ENCODE measurements at places on chromosomes 6 and 20.
A peak's percentile ranks its signal among the peaks of the same experiment; 100 is the strongest.

DNA sequence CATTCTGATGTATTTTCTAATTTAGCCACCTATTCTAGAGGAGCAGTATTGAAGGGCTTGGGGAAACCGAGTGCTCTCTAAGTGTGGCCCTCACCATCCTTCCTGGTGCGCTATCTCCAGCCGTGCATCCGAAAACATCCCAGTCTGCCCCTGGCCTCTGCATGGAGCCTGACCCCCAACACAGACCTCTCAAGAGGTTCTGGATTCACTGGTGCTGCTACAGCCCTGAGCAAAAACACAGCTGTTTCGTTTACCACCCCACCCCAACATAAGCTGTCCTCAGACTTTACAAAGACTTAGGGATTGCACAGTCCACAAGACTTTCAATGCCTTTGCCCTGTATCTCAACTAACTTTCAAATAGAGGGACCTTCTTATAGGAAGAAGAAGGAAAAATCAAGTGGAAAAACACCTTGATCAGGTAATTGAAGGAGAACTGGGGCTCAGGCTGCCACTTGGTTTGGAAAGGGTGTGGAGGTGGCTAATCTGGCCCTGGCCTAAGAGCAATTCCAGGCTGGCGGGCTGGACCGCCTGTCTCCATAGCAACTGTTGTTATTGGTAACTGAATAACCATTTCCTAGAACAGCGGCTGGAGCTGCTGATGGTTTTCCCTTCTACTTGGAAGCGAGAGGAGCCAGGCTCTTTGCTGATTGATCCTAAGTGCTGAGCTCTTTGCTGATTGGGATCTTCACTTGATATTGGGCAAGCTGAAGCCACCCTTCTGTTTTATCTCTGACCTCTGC, 90.2 kb upstream of the TOX2 start:
- DNase-seq = no peak

GRCh38 chr20:22180244-22180643, 404.1 kb downstream of the FOXA2 start:
- no peak for DNase-seq

- DNase-seq = no peak
Measured at GRCh38 chr6:27922949-27923348, 10.8 kb upstream of the OR2B2 start.

- DNase-seq = no peak
Measured at GRCh38 chr20:58011106-58011946, 217.1 kb downstream of the ANKRD60 start.

- no peak for DNase-seq
Measured at GRCh38 chr6:29749308-29749662, 26.1 kb downstream of the HLA-F start.

GRCh38 chr6:97947841-97948240, 664.8 kb upstream of the MMS22L start:
- DNase-seq = no peak

- no peak for DNase-seq
Measured at GRCh38 chr6:156953127-156953478, 175.9 kb downstream of the ARID1B start.

GRCh38 chr6:2807342-2808090, 34.1 kb downstream of the SERPINB1 start:
- DNase-seq = no peak

- DNase-seq = no peak
Measured at GRCh38 chr6:73648166-73648565, 5.6 kb downstream of the SLC17A5 start.

DNA sequence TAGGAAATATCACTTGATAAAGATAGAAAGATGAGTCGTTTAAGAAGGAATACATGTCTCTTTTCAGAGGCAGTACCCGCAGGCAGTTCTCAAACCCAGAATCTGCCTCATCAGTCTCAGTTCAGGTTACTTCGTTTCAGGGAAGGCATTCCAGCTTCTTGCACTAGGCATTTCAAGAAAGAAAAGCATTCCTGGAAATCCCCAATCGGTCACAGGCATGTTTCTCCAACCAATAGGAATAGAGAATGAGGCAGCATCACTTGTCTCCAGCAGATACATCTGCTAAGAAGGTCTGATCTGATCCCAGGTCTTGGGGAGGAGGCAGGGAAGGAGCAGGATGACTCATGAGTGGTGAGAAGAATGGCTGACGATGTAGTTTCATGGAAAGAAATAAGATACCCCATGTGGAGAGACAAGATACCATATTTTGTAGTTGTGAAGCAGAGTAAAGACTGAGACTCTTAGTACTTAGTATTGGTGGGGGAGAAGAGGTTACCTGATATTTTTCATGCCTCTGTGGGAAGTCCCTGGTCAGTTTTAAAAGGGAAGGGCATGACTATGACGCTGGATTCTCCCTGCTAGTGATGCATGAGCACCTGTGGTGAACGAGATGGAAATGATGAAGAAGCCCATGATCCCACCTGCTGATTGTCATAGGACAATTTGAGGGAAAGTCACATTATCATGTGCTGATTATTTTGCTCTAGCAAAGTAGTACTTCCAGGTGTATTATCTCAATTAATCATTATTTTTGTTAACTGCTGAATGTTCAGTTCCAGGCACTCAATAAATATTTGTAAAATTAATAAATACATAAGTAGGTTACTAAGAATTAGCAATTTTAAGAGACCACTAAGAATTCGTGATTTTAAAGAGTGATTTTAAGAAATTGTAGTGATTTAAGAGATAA, 20.3 kb upstream of the HLA-DRB1 start:
- DNase-seq = peak; percentile 87

- no peak for DNase-seq
Measured at GRCh38 chr6:146803601-146804000, 204.8 kb downstream of the ADGB start.

DNA sequence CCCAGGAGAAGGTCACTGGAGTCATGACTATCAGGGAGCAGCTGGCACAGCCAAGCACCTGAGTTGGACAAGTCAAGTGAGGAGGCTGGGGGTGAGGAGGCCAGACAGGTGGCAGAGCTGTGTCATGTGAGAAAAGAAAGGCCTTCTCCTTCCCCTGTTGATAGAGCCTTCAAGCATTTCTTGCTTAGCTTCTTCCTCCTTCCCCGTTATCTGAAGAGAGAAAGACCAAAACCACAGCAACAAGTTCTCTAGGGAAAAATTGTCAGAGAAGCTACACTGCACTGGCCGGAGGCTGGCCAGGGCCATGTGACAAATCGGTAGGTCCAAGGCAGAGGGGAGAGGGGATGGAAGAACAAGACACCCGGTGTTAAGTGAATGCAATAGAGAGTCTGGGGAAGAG, 202.1 kb upstream of the PRDM1 start:
- no peak for DNase-seq

DNA sequence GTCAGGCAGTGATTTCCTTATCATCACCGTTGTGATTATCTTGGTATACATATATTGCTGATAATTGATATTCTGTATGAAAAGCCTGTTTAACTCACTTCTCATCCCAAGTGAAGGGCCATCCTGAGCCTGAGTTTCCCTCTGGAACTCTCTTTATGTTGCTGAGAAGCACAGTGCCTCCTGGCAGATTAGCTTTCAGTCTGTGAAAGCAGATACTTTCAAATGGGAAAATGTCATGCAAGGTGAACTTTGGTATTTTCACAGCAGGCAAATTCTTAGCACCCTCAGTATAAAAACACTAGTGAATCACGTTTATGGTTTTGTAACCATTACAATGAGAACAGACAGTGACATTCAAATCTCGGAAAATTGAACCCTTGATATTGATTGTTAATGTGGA, 151.6 kb downstream of the PRIM2 start:
- DNase-seq = no peak

Data from CD4-positive, alpha-beta T cell treated with Interleukin-6 at 100 ng/mL for 8 hours (primary cell).